Cortex of kidney (tissue), 1 donor: ENCODE measurements at places on chromosomes 16 and 17.

DNA sequence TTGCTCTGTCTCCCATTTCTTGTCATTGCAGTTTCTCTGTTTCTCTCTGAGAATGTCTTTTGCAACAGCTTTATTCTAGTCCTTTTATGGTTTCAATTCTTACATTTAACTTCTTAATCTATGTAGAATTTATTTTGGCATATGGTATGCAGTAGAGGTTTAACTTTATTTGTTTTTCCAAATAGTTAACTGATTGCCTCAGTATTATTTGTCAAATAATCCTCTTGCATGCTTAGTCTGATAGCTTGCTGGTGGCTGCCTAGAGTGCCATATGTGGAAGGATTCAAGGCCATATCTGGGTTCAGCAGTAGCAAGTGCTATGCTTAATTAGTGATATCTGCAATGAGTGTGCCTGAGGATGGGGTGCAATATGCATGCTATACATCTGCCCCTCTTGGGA lies 6.9 kb downstream of the SNTB2 start:
- DNase-seq, result no peak

- no peak for DNase-seq
Measured at GRCh38 chr17:27562777-27563455, 68.1 kb upstream of the LGALS9 start.

DNA sequence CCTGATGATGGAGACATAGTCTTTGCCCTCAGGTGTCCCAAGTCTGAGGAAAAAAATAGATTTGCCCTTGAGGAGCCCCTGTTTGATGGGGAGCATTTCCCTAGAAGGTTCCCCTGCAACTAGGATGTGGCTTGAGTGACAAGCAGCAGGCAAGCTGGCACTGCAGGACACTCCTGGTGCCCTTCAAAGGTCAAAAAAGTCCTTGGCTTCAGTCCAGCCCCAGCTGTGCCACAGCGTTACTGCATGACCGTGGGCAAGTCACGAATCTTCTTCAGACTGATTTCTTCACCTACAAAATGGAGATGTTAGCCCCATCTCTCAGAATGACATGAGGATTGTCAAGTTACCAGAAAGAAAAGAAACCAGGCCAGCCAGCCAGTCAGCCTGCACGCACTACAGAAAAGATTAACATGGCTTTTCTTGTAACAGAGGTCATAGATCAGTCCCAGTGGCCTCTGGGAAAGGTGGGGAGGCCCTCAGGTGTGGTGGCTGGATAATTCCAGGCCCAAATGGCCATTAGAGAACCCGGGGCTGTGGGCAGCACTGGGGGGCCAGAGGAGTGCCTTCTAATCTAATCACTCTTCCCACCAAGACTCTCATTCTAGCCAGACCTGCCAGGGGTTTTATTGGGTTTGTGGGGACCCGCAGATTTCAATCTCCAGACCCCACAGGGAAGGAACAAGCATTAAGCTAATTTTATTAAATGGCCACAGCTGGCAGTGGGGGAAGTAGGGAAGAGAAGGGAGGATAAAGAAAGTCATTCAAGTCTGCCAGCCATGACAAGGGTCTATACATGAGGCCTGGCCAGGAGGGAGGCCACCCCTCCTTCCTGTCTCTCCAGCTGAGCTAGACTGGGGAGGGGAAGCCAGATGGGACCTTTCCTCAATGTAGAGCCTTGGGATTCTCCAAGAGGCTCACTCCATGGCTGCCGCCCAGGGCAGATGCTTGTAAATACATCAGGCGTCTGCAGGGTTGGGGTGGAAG lies 9.7 kb upstream of the KIF18B start:
- no peak for DNase-seq

DNA sequence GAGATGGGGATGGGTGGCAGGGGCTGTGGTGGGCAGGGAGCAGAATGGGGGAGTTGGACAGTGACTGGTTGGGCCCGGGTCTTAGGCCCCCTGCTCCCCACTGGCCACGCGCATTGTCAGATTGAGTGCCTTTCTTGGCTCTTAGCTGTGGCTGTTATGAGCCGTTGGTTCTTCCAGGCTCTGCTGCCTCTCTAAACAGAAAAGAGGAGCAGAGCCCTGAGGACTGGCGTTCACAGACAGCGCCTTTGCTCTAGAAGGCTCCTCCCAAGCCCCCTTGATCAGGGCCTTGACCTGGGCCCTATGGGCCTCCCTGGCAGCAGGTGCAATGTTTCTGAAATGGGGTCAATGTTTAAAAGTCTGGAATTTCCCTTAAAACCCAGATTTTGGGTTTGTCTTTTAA lies 14.8 kb upstream of the NUDT16L1 start:
- DNase-seq, result no peak

DNA sequence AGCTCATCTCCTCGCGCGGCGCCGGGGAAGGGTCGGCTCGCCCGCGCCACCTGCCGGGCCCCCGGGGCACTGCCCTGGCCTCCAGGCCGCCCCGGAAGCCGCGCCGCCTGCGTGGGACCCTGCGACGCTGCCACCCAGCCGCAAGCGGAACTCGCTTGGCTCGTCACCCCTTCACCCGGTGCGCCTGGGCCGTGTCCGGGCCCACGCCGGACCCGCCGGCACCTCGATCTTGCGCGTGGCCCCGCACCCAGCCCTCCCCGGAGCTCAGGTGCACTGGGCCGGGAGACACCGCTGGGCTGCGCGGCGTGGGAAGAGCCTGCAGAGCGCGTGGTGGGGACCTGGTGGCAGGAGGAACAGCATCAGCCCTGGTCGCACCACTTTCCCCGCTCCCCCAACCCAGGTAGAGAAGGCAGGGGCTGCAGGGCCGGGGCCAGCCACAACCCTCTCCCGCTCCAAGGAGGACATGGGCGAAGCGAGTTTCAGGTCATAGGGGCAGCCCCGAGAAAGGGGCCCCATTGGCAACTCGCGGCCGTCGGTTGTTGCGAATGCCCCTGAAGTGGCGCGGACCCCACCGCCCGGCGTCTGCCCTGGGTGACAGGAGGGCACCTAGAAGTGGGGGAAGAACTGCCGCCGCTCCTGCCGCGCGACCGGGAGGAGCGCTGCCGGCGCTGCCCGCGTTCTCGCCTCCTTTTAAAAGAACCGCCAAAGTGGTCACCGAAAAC lies 363 bp upstream of the MIF4GD start:
- no peak for DNase-seq

- no peak for DNase-seq
Measured at GRCh38 chr16:53372992-53373871, 61.0 kb upstream of the RBL2 start.

DNA sequence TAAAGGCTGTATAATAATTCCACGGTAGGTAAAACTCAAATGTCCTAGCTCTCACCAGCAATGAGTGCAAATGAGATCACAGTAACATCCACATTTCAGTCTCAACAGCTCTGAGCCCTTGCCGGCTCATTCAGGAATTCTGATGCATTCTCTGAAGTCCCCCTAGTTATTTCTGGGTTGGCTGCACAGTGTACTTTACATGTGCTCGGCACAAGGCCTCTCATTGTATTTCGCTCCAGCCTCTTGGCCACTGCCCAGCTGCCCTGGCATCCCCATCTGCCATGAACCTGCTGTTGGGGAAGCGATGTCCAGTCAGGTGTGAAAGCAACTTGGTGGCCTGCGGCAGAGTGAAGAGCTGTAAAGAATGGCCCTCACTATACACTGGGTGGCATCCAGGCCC lies 14.3 kb downstream of the PRCD start:
- no peak for DNase-seq

GRCh38 chr16:56513972-56514371 lies 5.9 kb downstream of the BBS2 start:
- no peak for DNase-seq
